ENCODE measurements at places on chromosomes 6 and 20.

DNA sequence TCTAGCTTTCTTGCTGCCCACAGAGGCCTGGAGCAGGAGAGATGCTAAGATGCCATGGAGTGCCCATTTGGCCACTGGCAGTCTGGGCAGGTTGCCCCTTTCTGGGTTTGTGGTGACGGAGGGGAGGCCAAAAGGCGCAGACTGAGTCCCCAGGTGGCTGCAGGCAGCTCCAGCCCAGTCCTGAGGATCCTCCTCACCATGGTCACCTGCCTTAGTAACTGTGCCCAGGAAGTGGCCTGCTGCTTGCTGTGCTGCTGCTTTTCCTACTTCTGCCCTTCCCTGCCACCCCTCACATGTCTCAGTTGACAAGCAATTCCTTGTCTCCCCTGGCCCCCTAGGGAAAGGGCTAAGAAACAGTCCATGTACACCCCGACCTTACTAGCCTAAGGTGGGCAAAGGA lies 35.3 kb upstream of the KIFC1 start:
- DNase-seq = no peak

GRCh38 chr6:92243315-92243714 lies 1176.0 kb downstream of the EPHA7 start:
- no peak for DNase-seq

DNA sequence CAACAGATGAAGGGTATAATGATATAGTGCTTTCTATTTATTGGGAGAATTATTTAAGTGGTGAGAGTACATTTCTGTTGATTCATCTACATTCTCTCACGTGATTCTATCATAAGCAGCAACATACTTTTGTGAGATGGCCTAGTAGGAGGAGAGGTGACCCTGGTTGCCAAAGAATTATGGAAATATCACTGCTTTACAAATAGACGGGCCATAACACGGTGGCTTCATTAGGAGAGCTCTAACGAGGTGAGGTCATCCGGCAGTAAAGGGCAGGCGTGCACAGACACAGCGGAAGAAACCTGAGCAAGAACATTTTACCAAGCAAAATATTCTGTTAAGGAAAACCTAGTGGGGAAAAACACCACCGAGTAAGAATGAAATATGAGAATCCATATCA lies 337.4 kb upstream of the QKI start:
- DNase-seq = no peak

DNA sequence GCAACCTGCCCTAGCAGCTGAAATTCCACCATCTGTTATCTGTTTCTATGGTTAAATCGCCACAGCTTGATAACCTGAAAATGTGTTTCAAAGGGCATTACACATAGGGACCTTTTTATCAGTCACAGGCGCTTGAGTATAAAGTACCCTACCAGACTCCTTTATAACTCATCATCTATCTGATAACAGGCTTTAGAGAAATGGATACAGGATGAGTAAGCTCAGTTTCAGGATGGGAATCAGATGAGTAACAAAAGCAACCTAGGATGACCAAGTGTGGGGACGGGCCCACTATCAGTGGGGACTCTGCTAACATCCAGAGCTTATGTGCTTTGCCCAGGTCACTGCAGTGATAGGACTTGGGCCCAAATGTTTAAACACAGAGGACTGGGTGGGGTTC lies 75.6 kb downstream of the PRND start:
- DNase-seq = no peak

- no peak for DNase-seq
These were observed 241.0 kb downstream of the MYLK4 start for GRCh38 chr6:2509711-2510110.

- no peak for DNase-seq
These were observed 22.6 kb upstream of the HLA-A start for GRCh38 chr6:29919506-29920445.

DNA sequence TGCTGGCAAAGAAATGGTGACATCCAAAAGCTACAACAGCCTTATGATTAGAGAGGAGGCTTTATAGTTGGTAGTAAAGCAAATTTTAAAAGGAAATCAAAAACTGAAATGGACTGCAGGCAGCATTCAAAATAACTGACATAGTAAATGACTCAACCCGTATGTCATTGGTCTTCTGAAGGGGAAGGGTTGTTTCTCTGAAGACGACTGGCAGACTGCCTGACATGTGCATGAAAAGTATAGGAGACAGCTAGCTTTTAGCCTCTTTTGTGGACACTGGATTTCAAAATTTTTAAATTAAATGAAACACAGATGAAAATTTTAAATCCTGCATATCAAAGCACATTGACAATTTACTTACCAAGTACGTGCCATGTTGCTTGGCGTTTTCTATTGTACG lies 90.7 kb downstream of the TRMT6 start:
- no peak for DNase-seq

DNA sequence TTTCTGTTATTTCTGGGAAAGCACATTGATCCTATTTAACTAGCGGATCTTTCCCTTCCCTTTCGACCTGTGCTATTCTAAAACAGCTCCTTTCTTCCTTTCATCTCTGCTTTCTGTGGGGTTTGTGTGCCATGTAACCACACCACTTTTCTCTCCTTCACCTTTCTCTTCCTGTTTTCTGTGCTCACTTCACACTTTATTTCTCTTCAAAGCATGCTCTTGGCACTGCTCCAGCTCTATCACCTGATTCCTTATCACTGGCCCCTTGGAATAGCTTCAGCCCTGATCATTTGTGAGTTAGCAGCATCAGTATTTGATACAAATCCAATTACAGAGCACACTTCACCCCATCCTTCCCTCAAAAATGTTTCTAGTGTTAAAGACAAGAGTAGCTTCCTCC lies 8.1 kb upstream of the METTL24 start:
- no peak for DNase-seq

- DNase-seq = no peak
These were observed 43.2 kb upstream of the AKAP12 start for GRCh38 chr6:151196555-151196954.
